A549 treated with DMSO at 1 μM for 4 hours (cell line): ENCODE measurements at places on chromosomes 5 and 9. TPM values are rescaled to one million over a fixed set of nuclear protein-coding genes. Genes with fewer than 3 reads are reported as not detected.

EIF4E1B gene
- not detected in 5 replicates for total RNA-seq

SPINK14 gene
- not detected in 5 replicates for total RNA-seq

ADAMTS12 gene
- total RNA-seq, result 8.0 to 9.5 TPM (median 9.0 TPM) in 5 replicates

OLFML2A gene
- 17.4 to 26.2 TPM (median 23.6 TPM) in 5 replicates for total RNA-seq
